IMR-90 (cell line): ENCODE measurements at places on chromosomes 7 and 10. TPM values are rescaled to one million over a fixed set of nuclear protein-coding genes. Genes with fewer than 3 reads are reported as not detected.

Gene BMPER
- total RNA-seq: 7.5 and 7.9 TPM in 2 replicates

Gene GIMAP8
- total RNA-seq: not detected in 2 replicates

Gene TMEM273
- not detected in 2 replicates for total RNA-seq

Gene PDZD7
- 0.83 and 0.90 TPM in 2 replicates for total RNA-seq

Gene TLX1
- not detected in 2 replicates for total RNA-seq

- DNase-seq: no peak
Observed at GRCh38 chr7:138228769-138229168, 152.5 kb downstream of the AKR1D1 start.

GRCh38 chr10:15052121-15052520, 8.4 kb downstream of the OLAH start:
- peak; percentile 20 for DNase-seq

- DNase-seq: no peak
Observed at GRCh38 chr7:501526-501925, 18.1 kb downstream of the PDGFA start.

DNA sequence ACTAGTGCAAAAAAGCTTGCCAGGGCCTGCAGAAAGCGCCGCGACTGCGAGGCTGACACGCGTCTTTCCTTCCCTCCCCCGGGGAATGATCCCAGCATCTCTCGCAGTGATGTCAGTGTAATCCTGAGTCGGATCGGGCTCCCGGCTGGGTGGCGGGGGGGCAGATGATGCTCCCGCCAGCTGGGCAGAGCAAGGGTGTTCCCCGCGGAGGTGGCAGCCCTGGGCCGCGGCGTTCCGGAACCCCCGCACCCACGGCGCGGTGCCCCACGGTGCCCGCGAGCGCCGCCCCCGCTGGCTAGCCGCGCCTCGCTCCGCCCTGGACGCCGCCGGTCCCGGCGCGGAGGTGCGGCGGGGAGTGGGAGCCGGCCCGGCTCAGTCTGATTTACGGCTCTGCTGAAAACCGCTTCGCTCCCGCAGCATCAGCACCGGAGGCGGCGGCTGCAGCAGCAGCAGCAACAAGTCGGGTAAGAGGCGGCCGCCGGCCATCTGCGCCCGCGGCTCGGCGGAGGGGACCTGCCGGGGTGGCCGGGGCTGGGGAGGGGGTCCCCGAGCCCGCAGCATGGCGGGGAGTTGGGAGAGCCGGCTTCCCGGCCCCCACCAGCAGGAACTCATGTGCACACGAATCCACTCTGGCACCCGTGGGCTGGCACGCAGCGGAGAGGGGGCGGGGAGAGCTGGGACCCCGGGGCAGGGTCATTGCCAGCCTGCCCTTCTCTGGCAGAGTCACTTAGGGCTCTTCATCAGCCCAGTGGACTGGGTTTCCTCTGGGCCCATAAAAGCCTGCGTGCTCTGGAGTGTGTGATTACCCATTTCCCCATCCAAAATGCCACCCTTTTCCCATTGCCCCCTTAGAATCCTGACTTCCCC, at the start of gene ZNF365:
ZNF365 (plus strand) TSS at position 375 of the 867 bp plus-strand sequence. CDS start 1,825 bp downstream, outside the sequence.
- peak; percentile 47 for DNase-seq

DNA sequence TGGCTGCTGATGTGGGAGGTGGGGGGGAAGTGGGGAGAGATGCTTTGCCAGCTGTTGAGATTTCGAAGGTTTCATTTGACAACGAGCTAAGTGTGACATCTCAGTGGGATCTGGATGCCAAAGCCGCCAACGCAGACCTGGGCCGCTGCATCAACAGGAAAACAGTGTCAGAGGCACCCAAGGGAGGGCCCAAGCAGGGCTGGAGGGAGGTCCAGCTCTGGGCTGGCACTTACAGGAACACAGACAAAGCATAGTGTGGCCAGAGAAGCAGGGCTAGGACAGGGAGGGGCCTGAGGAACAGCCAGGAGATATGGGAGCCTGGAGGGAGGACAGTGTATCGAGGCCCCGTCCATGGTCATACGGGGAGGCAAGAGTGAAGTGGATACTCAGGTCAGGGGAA, 73.1 kb downstream of the GTF2IRD1 start:
- no peak for DNase-seq

DNA sequence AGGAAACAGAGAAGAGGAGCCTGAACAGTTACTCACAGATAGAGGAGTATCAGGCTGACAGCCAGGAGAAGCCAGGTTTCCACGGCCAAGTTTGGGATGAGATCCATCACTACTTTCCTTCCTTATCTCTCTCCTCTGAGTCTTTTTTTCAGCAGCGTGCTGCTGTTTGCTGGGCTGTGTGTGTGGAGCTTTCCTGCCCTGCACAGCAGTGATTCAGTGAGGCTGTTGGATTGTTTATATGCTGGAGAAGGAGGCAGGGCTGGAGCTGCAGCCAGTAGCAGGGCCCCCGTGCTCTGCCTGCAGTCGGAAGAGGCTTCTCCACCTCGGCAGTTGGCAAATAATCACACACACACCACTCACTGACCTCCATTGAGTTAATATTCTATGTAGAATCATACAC, at the start of gene CYP3A7:
CYP3A7 (minus strand) TSS at position 210 of the 400 bp plus-strand sequence; CDS start at position 107, 103 bp downstream.
- DNase-seq: peak; percentile 18

DNA sequence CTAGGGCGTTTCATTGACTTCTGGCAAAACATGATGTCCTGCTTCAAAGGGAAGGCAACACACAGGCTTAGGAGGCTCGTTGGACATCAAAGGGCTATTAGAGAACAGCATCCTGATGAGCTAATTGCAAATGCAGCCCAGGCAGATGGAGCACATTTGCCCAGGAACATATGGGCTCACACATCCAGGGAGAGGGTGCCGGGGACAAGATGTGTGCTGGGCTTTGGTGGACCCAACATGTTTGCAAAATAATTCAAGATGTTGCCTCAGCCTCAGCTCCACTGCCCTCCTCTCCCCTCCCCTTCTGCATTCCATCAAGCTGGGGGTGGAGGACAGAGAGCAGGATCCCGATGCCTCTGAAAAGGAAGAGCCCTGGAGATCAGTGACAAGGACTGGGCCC, 217.1 kb upstream of the ZMIZ1 start:
- DNase-seq: no peak

DNA sequence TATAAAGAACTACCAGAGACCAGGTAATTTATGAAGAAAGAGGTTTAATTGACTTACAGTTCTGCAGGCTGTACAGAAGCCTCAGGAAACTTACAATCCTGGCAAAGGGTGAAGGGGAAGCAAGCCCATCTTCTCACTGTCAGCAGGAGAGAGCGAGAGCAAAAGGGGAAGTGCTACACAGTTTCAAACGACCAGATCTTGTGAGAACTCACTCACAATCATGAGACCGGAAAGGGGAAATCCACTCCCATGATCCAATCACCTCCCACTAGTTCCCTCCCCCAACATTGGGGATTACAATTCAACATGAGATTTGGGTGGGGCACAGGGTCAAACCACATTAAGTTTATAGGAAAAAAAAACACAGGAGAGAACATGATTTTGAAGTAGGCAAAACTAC, 222.1 kb upstream of the SHH start:
- no peak for DNase-seq

- DNase-seq: no peak
Observed at GRCh38 chr7:42597300-42597699, 314.6 kb downstream of the C7orf25 start.

DNA sequence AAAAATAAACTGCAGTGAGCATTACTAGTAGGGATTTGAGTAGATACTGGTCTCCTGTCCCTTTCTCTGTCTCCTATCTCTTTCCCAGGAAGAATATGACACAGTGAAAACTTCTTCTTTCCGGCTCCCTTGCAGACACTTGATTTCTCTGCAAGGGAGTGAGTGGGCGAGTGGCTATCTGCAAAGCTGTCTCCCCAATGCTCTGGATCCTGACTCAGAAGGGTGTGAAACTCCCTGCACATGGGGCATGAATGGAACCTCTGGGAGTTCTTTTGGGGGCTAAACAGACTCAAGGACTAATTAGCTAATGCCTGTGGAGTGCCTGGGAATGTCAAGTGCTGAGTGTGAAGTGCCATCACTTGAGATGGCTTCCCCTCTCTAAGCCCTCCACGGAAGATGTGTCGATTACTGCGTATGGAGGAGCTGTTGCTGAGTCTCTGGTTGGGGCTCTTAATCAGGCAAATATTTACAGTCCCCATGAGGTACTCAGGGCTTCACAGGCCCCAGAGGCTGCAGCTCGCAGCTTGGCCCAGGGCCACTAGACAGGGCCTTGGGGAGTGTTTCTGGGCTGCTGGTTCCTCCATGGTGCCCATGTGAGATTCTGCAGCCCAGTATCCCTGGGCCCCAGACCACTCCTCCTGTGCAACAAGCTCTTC, 139.8 kb downstream of the RPS24 start:
- DNase-seq: peak; percentile 42

DNA sequence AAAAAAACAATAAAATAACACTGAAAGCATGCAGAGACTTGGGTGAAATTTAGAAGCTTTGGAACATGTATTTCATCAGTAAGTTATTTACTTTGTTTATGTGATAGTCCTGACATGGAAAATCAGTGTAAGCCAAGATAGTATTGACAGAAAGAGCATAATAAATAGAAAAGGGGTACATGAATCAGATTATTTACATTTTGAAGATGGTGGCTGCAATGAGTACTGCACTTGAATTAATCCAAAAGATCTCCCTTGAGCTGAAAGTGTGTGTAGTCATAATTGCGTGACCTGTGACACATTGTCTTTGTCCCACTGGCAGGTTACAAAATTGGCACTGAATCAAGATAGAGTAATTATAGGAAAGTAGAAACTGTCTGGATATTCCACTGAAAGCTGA, 562.9 kb downstream of the GFRA1 start:
- no peak for DNase-seq

DNA sequence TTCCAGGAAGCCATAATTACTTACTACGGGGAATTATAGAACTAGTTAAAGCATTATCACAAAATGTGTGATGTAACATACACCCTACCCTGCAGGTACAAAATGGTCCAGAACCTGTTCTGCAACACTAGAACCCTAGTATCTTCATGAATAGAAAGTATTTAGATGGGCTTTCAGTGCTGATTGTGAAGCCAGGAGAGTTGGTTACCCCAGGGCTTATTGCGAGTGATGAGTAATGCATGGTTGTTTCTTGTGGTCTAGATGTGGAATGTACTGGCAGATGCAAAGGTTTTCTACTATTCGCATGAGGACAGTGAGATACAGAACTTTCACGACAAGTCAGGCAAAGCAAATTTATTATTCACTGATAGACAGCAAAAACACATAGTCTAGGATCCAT, 33.6 kb upstream of the AGR3 start:
- peak; percentile 91 for DNase-seq

GRCh38 chr10:24701447-24701846, 22.2 kb downstream of the ARHGAP21 start:
- no peak for DNase-seq

DNA sequence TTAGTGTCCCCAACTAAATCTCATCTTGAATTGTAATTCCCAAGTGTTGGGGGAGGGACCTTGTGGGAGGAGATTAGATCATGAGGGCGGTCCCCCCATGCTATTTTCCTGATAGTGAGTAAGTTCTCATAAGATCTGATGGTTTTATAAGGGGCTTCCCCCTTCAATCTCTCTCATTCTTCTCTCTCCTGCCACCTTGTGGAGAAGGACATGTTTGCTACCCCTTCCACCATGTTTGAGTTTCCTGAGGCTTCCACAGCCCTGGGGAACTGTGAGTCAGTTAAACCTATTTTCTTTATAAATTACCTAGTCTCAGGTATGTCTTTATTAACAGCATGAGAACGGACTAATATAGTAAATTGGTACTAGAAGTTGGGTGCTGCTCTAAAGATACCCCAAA, 365.6 kb downstream of the ANKRD7 start:
- no peak for DNase-seq

- DNase-seq: no peak
Observed at GRCh38 chr7:81264116-81264515, 345.3 kb upstream of the SEMA3C start.

DNA sequence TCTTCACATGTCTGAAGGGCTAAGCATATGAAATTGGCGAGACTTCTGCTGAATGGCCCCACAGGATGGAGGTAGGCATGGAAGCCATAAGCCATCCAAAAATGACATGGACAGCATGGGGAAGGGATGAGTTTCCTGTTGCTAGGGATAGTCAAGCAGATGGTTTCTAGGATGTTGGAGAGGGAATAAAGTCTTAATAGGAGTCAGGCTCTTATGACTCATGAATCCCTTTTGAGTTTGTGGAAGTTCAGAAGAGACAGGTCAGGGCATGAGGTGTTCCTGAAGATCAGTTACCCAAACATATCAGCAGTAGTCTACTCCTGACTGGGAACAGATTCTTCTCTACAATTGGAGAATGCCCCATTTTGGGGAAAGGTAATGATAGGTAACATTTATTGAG, 243.9 kb downstream of the REEP3 start:
- DNase-seq: peak; percentile 4
